Esophagus mucosa (tissue), 1 donor: ENCODE measurements at places on chromosomes 1 and 21. TPM values are rescaled to one million over a fixed set of nuclear protein-coding genes. Genes with fewer than 3 reads are reported as not detected.
A peak's percentile ranks its signal among the peaks of the same experiment; 100 is the strongest.

Gene CPTP
- 25.1 TPM for total RNA-seq

- no peak for ATAC-seq
Observed at GRCh38 chr1:208848854-208849253, 604.7 kb upstream of the PLXNA2 start.

DNA sequence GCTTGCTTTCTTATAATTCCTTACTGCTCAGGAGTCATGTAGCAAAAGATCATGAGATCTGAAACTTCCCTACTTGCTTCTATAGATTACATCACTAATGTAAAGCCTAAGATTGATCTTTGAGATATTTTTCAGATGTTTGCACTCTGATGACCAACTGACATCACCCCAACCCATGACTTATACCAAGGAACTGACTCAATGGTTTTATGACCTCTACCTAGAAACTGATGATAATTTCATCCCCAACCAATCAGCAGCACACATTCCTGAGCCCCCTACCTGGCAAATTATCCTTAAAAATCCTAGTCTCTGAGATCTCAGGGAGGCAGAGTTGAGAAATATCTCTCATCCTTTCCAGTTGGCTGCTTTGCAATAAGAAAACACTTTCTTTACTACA lies 122.3 kb upstream of the CAMK1G start:
- no peak for ATAC-seq

- ATAC-seq: peak; percentile 27
Observed at GRCh38 chr1:53895421-53895820, 1.4 kb downstream of the DIO1 start.
